ENCODE measurements at places on chromosomes 5 and 9. TPM values are rescaled to one million over a fixed set of nuclear protein-coding genes. Genes with fewer than 3 reads are reported as not detected.

Gene PCDHGA10
- total RNA-seq, result 1.3 TPM

Gene CTXN3
- total RNA-seq, result not detected

Gene SPATA6L
- not detected for total RNA-seq

Gene SNX30
- total RNA-seq, result 23.3 TPM

Gene SYK
- total RNA-seq, result not detected

Gene MEIKIN
- not detected for total RNA-seq

Gene S1PR3
- total RNA-seq, result not detected

Gene MORN5
- total RNA-seq, result not detected

All from SJCRH30 (cell line).